ENCODE measurements at places on chromosomes 16 and 17.

- no peak for DNase-seq
Observed at GRCh38 chr16:4206680-4207079, 35.2 kb downstream of the SRL start.

GRCh38 chr16:53766304-53767016 is 62.5 kb downstream of the FTO start:
- no peak for DNase-seq

DNA sequence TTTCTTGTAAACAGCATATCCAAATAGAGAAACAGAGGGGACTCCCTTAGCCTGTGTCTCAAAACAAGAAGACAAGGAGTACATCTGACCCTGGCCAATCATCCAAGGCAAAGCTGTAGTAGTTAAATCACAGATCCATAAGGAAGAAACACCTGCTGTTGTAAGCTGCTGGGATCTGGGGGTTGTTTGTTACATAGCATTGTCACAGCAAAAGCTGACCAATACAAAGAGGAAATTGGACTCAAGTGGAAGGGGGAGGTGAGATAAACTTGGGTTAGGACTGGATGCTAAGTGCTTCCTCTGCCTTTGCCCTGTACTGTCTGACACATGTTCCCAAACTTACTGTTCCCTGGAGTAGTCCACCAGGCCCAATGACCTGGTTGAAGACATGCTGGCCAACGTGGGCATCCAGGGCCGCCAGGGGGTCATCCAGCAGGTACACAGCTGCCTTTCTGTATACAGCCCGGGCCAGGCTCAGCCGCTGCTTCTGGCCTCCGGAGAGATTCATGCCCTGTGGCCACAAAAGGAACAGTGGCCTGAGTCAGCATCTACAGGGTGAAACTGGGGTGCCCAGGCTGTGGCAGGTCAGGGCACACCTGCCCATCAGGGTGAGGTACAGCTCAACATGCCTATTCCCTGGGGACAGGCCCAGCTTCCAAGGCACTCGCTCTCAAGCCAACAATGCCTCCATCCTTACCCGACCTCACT is 44.7 kb downstream of the ABCC6 start:
- no peak for DNase-seq

DNA sequence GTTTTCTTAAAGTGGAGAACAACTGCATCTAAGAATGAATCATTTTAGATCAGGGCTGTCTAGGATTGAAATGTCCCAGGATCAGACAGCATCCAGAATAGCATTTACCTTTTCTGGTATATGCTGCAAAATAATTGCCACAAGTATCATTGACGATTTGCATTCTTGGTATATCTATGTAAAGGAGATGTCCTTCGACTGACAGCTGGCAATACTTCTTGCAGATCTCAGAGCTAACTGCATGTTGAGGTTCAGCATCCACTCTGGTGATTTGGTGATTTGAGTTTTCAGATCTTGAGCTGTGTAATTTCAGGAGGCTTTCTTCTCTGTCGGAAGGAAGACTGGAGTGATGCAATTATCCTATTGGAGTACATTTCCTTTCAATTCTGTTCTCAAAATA is 78.1 kb upstream of the CPHXL start:
- no peak for DNase-seq

DNA sequence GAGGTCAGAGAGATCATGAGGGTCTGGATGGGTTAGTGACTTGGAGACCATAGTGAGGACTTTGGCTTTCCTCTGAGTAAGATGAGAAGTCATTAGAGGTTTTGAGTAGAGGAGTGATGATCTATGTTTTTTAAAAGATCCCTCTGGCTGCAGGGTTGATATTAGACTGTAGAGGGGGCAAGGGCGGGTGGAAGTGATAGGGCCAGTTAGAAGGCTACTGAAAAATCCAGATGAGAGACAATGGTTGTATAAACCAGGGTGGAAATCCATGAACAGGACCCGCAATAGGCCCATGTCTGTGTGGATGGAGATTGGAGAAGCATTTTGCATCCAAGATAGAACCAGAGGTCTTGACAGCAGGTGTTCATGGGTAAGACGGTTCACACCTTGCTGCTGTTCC is 9.8 kb downstream of the ITGAL start:
- no peak for DNase-seq

DNA sequence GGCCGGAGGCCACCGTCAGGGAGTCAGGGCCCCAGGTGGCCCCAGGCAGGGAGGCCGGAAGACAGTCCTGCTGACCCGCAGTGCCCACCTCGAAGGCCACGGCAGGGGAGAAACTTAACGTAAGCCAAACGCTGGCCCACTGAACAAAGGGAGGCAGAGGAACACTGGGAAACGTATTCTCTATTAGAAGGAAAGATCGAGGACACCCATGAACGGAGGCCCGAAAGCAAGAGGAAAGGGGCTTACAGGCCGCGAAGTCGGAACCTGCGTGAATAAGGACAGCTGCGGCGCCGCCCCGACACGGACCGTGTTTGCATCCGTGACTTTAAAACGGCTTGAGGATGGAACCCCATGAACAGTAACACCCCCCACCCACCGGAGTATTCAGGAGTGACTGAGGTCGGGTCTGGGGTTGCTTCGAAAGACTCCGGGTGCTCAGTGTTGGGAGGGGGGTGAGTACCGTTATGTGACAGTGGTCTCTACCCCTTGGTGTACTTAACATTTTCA is 102.4 kb upstream of the METRNL start:
- no peak for DNase-seq

DNA sequence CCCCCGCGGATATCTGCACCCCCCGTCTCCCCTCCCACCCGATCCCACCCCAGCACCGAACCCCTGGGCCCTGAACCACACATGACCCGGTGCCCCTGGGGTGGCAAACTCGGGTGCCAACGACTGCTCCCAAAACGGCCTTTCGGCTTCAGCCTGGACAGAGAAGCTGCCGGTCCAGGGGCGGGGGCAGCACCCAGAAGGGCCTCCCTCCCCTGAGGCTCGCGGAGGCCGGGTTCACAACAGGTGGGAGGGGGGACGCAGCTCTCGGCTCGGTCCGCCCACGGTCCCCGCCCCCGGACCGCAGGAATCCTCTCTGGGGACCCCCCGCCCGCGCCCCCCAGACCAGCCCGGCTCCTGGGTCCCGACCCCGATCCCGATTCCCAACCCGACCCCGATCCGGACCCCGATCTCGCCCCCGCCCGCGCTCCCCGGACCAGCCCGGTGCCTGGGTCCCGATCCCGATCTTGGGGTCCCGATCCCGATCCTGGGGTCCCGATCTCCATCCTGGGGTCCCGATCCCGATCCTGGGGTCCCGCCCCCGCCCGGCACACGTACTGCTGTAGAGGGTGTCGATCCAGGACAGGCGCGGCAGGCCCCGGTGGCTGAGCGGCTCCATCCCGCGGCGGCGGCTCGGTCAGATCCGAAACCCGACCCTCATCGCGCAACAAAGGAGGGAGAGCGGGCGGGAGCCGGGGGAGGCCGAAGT is 516 bp downstream of the ABR start:
- DNase-seq, result no peak

DNA sequence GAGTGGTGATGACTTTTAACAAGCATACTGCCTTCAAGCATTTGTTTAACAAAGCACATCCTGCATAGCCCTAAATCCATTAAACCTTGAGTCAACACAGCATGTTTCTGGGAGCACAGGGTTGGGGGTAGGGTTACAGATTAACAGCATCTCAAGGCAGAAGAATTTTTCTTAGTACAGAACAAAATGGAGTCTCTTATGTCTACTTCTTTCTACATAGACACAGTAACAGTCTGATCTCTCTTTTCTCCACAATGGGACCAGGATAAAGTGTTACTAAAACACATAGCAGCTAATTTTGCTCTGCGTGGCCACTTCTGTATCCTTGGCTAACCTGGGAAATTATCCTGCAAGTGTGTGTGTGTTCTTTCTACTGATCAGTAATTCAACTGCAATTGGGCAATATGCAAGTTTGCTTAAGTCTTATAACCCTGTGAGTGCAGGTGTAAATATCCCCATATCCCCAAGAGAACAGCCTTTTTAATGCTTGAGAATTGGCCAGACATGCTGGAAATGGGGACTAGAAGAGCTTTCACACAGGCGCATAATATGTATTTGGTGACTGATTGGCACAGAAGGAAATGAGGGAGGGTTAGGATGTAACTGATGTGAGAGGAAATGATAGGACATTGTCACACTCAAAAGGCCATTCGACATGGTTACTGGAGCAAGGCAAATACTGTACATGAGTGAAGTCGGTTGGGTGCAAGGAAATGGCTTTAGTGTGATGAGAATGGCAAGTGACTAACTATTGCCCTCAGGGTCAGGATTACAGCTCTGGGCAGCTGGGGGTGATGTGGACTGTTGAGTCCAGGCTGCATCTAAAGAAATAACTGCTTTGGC is 10.8 kb upstream of the ANKS4B start:
- no peak for DNase-seq

DNA sequence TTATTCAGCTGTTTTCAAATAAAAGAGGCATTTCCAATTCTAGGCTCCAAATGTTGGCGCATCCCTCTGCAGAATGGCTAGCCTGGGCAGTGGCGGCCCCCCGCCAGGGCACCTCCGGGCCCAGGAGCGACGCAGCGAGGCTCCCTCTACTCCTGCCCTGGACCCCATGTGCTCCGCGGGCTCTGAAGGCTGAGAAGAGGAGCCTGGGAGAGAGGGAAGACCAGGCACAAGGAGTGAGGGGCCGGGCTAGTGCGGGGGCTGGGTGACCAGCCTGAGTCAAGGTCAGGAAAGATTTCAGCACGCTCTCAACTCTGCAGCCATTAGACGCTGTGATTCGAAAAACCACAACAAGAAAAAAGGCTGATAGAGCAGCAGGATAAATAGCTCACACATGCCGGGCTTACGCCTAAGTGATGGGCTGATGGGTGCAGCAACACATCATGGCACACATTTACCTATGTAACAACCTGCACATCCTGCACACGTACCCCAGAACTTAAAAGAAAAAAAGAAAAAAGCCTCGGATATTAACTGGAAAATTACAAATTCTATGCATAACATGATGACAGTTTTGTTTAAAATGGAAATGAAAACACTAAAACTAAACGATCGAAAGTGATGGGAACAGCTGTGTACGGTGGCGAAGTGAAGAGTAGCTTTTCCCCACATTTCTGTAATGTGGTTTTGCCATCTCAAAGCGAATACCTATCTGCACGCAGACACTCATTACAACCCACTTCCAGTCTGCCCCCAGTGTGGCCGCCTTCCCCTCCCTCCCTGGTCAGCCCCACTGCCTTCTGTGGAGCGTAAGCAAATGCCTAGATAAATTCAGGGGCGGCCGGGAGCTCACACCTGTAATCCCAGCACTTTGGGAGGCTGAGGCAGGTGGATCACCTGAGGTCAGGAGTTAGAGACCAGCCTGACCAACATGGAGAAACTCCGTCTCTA is 44.4 kb downstream of the MAP1LC3B start:
- no peak for DNase-seq

DNA sequence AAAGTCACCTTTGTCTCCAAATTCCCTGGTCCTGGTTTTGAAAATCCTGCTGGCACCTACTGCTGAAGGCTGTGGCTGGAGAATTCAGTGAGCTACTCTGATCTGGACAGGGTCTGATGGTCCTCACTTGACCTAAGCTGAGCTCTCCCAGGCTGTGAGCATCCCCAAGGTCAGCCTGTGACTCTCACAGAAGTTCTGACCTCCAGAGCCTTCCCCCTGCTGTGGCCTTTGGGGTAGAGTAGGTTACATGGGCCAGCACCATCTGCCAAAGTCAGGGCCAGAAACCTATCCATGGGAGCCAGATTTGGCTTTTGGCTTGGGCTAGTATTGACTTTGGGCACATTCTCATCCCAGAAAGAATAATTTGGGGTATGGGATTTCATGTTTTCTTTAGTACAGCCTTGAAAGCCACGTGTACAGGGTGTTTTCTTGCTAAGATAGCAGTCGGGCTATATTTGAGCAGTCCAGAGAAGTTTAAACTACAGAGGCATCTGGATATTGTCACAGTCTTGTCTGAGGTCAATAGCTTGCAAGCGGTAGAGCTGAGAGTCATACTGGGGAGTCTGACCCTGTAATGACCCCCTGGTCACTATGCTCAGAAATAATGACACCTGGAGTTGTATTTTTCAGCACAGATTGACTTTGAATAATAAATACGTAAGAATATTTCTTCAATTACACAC is 6.2 kb upstream of the AGRP start:
- DNase-seq, result no peak

DNA sequence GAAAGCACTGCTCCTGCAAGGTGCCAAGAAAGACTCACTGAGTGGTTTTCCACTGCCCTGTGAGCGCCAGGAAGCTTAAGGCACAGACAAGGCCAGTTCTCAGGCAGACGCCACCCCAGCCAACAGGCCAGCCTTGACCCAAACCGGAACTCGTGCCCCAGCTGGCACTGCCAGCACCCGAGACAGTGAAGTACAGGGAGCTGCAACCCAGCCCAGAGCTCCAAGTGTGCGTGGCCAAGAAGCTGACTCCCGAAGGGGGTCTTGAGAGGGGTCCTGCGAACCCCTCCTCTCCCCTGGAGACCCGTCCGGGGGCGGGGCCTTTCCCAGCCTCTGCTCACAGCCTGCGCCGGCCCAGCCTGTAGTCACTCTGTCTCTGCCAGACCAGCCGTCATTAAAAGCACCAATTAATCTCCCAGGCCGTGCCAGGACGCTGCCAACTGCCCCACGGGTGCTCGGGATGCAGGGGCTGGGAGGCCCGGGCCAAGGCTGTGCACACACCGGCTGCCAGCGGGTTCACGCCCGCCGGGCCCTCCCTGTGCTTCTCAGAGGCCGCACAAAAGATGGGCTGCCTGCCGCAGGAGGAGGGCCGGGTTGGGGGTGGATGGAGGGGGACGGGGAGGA is 4.4 kb upstream of the SOX8 start:
- DNase-seq, result no peak

DNA sequence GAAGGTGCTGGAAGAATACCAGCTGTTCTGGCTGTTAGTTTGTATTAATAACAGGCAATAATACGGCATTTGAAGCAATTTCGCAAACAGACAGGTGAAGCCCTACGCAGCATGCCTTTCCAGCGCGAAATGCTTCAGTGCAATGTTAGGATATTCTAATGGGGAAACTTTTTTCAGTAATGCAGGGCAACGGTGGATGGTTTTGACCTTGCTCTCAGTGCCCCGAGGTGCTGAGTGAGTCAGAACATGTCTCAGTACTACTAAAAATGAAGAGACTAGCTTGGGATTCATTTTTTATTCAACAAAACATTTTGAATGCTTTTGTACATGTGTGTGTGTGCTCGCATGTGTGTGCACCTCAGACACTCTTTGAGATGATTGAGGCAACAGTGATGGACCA is 172.2 kb downstream of the RBFOX1 start:
- no peak for DNase-seq

- no peak for DNase-seq
Observed at GRCh38 chr16:19851476-19851875, 33.2 kb downstream of the GPRC5B start.

DNA sequence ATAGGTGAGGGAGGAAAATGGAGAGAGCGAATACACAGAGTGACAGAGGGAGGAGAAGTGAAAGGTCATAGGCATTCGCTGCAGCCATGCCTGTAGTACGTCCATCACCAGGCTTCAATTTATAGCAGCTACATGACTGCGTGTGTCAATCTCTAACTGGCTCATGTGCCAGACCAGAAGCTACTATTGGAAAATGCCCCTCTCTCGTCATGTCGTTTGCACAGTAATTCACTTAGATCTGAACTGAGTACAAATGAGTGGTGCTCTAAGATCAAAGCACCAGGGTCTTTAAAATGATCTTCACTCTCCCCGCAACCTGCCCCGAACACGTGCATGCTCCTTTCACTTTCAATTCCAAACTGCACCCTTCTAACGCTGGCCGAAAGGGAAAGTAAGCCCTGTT is 51.3 kb downstream of the ADCY9 start:
- DNase-seq, result no peak

- no peak for DNase-seq
Observed at GRCh38 chr17:59840329-59841090, 52.2 kb downstream of the TUBD1 start.

- DNase-seq, result no peak
Observed at GRCh38 chr17:10773391-10773790, 30.5 kb downstream of the TMEM238L start.

All from AG08396 (cell line).